Urothelium cell line (cell line): ENCODE measurements at places on chromosomes 2 and 18.

DNA sequence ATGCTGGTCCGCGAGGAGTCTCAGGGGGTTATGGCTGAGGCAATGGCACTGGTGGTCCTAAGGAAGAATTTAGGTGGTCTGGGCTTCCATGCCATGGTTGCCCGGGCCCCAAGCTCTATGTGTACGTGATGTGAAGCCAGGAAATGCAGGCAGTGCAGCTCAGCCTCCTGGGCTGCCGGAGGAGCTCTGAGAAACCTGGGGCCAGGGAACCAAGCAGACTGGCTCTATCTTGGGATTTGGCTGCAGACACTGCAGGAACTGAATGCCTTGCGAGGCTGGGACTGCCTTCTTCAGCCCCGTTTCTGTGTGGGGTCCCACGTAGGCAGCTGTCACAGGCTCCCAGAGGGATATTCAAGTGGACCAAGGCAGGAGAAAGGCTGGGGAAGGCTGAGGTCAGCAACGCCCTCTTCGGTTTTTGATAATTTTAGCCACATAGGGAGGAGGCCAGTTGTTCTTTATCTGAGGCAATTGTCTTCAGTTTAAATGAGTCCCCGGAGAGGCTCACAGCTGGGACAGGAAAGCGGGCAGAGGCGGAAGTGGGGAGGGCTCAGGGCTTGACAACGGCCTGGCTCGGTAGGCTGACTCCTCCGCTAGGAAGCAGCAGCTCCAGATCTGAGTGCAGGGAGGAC, 77.7 kb downstream of the RHOB start:
- no peak for DNase-seq

DNA sequence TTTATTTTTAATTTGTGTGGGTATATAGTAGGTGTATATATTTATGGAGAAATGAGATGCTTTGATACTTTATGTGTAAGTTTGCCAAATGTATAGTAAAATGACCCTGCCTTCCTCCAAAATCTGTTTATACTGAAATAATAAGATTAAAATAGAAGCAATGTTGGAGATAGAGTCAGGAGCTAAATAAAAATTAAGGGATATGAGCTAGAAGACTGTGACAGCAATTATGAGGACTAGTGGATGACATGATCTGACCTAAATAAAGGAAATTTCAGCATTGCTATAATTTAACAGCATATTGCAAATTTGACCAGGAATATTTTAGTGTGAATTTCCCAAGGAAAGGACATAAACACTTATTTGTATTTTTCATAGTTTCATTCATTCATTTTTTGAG, 60.7 kb downstream of the ITGB6 start:
- no peak for DNase-seq

GRCh38 chr2:15802657-15803542, 137.4 kb upstream of the MYCN start:
- DNase-seq = no peak

- DNase-seq = peak; percentile 5
Observed at GRCh38 chr2:163264341-163264740, 425.8 kb upstream of the KCNH7 start.

DNA sequence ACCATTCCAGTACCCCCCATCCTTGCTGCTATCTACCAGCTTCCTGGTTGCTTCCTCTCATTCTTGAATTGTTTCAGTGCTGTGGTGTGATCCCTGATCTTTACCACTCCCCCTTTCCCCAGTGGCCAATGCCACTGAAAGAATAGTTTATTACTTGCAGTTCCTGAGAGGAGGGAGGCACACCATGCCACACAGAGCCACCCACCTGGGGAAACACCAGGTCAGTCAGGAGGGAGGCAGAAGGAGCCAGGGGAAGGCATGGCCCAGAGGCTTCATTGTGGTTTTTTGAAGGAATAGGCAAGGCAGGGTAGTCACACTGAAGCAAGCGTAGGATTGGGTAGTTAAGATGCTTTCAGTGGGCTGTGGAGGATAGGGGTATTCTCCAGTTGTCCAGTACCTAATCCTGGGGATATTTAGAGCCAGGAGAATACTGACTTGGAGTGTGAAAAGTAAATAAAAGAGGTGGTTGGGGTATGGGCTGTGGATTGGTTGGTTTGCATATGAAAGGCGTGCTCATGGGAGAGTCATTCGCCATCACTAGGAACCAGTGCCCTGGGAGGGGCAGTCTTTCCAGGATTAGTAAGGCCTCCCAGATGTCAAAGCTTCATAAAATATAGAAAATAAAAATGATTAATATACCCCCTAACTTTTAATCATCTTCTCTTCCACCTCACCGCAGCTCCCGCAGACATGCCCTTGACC, 6.7 kb upstream of the TMEM177 start:
- no peak for DNase-seq

- no peak for DNase-seq
Observed at GRCh38 chr2:231613331-231613662, 20.6 kb downstream of the TEX44 start.

GRCh38 chr2:28624793-28625701, 126.6 kb upstream of the PPP1CB start:
- DNase-seq = no peak

DNA sequence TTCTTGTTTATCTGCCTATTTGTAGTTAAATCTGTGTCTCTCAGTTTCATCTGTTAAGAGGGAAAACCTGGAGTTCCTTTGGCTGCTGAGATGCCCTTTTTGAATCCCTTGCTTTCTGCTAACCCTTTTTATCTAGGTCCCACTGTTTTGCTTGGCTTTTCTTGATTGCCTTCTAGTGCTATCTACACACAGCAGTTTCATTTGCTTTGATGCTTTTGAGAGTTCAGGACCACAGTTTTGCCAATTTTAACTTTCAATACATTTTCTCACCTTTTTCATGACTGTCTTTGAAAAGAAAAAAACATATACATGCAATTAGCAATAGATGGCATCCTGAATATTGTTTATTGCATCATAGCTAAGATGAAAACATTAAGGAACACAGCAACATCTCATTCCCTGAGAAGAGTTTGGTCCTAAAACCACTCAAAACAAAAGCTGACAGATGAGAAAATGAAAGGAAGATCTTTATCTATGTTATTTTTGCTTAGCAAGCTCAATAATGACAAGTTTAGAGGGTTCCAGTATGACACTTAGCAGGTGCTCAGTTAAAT, 241.4 kb upstream of the MEX3C start:
- DNase-seq = no peak

GRCh38 chr18:74337155-74337911, 21.7 kb downstream of the C18orf63 start:
- DNase-seq = no peak

DNA sequence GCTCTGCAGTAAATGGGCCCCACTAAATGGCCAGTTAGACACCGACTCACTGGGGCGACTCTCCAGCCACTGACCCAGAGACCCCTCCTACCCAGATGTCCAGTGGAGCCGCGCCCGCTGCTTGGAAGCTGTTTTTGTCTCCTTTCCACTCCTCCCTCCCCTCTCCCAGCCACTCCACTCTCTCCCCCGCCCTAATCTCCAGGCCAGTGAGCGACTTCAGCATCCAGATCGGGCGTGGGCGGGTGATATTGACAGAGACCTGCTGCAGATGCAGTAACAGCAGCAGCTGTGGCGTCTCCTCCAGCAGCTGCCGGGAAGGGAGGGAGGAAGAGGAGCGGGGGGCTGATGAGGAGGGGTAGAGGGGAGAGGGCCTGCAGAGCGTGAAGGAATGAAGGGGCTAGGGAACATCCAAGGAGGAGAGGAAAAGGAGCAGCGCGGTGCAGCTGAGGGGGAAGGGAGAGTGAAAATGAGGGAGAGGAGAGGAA, at the start of gene SCN7A:
SCN7A (minus strand) TSS at position 110 of the 485 bp plus-strand sequence. CDS start 16,553 bp downstream, outside the sequence.
- peak; percentile 58 for DNase-seq

GRCh38 chr2:203690117-203690431, 16.4 kb upstream of the CD28 start:
- DNase-seq = no peak

DNA sequence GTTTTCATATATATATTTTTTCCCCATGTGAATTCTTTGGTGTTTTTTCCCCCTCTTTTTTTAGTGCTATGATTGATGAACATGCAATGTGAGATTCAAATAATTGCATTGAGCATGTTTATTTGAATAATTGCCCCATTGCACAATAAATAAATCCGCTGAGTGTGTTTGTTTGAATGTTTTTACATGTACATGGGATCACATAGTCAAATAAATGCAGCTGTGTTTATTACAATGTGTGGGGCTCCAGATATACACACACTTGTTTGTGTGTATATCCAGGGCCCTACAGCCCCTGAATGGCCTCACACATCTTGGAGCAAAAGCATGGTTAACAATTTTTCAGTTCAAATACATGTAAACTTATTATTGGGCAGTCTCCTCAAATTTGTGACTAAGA, 134.5 kb downstream of the ZEB2 start:
- no peak for DNase-seq

- no peak for DNase-seq
Observed at GRCh38 chr18:36492604-36493329, 195.3 kb downstream of the FHOD3 start.

DNA sequence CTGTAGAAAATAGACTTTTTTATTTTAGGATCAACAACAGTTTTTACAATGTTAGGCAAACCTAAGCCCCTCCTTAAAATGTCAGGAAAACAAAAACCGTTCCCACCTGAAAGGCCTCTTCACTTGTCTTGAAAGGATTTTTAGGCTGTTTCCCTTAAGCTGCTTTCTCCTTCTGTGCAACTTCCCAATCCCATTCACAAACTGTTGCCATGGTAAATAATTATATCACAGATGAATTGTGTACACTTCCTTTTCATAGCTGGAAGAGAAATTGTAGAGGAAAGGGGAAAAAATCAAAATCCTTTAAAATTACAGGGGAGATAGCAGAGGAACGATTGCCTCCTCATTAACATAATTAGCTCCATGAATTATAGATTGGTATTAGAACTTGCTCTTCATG, 1488.0 kb upstream of the CELF4 start:
- DNase-seq = no peak

DNA sequence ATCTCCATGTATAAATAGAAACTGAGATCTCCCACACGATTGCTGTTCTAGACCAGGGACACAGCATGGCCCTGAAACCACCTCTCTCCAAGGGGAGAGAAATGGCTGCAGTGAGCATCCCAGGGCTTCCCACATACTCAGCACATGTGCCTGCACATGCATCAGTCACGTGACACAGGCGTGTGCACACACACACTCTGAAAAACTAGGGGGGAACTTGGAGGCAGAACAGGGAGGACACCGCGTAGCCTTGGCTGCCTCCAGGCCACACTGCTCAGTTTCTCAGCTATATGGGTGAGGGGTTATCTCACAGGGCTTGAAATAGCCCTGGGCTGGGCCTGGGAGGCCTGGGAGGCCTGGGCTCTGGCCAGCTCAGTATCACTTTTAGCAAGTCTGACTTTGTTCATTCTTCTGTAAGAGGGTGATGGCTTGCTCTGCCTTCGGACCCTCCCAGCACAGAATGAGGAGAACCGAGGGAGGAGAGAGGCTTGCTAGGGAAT, 66.9 kb downstream of the EMX1 start:
- DNase-seq = no peak

- no peak for DNase-seq
Observed at GRCh38 chr2:21710031-21710430, 586.3 kb downstream of the TDRD15 start.

DNA sequence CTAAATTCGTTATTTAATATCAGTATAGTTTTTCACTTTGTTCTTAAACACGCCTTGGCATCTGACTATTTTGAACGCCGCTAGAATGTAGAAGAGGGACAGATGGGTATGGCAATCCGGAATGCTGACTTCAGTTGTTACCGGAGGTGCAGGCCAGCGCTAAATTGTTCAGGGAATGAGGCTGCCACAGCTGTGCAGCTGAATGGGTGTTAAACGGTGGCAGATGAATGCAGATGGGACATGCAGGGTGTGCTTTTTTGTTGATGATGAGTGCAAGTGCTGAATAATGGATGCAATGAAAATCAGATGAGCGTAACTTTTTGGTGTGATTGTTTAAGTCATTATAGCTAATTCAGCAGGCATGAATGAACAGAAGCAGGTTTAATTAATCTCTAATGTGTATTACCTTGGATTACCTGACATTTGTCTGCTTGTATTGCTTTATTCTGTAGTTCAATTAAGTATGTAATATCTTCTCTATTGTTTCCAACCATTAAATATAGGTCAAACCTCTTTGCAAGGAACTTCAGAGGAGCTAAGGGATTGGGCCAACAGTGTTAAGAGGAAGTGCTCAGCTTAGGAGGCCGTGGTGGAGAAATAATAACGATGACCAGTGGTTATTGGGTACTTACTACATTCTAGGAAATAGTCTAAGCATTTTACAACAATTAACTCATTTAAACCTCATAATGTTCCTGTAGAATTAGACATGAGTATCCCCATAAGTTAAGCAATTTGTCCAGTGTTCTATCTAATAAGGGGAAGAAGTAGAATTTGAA, 11.9 kb upstream of the CREG2 start:
- DNase-seq = no peak

DNA sequence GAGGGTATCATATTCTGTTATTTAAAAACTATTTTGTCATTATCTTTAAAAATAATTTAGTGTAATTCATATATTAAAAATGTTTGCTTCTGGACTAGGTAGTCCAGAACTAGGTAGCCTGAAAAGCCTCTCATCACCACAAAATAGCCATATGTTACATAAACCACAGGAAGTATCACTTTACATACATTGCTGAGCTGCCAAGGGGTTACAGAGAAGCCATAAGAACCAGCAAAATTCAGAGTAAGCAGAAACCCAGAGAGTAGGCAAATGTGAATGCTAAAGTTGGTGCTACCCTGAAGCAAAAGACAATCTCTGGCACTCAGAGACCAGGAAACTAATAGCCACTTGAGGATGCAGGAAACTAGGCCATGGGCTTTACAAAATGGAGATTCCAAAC, 60.9 kb downstream of the LOXHD1 start:
- no peak for DNase-seq

DNA sequence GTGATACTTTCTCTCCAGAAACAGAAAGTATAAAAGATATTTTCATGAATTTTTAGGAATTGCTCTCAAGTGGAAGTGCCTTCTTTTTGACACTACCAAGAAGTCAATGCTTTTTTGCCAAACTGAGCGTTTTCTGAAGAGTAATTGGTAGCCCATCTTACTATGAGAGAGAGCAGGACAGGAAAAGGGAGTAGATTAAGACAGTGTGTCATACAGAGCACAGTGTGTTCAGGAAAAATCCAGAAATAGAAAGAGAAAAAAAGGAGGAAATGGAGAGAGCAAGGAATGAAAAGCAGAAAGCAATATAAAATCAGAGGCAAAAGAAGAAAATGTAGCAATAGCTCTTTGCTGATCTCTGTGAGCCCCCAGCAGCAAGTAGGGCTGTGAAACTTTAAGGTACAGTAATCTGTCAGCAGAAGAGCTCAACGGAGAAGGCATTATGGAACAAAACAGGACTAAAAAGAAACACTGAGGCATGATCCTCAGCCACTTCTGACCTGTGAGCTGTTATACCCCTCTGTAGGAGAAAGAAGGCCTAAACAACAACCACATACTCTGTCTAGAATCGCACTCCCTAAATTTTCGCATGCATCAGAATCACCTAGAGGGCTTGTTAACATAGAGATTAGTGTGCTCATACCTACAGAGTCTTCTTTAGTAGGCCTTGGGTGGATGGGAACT, 15.0 kb upstream of the PGAP1 start:
- no peak for DNase-seq

- no peak for DNase-seq
Observed at GRCh38 chr2:196088203-196088602, 19.6 kb upstream of the DNAH7 start.

GRCh38 chr2:118856330-118856977, 9.0 kb upstream of the EN1 start:
- DNase-seq = no peak

- peak; percentile 32 for DNase-seq
Observed at GRCh38 chr2:18749912-18750526, 160.7 kb upstream of the NT5C1B start.

GRCh38 chr2:20208476-20208859, 16.5 kb downstream of the SDC1 start:
- DNase-seq = no peak
